ENCODE measurements at places on chromosomes 7 and 10.

GRCh38 chr10:62093863-62094291 lies 174.8 kb downstream of the RTKN2 start:
- DNase-seq = no peak

GRCh38 chr7:33101906-33102305 lies 7.3 kb downstream of the RP9 start:
- DNase-seq = no peak

- no peak for DNase-seq
Measured at GRCh38 chr7:53306846-53307245, 271.4 kb downstream of the POM121L12 start.

DNA sequence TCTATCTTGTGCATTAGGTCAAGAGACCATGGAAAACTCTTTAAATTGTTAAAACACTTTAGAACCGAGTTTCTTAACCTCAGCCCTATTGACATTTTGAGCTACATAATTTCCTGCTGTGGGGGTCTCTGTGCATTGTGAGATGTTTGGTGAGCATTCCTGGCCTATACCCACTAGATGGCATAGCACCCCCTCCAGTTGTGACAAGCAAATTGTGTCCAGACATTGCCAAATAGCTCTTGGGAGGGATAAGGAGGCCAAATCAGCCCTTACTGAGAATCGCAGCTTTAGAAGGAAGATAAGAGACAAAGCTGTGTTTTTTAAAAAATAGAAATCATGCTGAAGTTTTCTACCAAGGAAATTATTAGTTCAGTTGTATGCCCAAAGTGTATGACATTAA lies 1158.5 kb upstream of the C7orf33 start:
- DNase-seq = no peak

- DNase-seq = no peak
Measured at GRCh38 chr7:113912876-113913275, 5.9 kb downstream of the PPP1R3A start.

GRCh38 chr10:17673471-17674061 lies 29.6 kb downstream of the STAM start:
- no peak for DNase-seq

DNA sequence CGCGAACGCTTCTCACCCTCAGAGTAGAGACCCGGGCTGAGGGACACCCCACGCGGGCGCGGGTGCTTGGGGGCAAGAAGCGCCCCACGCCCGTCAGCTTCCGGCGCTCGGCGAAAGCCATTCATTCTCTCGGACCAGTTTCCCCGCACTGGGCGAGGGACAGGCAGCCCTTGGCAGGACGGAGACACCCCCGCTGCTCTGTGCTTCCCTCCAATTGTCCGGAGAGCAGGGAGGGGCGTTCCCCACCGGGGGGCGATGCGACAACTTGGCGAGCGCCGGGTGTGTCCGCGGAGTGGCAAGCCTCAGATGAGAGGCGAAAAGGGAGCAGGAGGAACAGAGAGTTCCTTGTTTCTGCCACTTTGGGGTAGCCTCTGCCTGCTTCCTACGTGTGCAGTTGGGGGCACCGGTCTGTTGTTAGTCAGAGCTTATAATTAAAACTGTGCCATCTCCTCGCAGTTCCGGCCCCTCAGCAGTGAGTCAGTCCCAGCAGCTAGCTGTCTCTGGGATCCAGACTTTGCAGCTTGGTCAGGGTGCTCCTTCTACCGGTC lies 1.7 kb downstream of the GPR158 start:
- no peak for DNase-seq

DNA sequence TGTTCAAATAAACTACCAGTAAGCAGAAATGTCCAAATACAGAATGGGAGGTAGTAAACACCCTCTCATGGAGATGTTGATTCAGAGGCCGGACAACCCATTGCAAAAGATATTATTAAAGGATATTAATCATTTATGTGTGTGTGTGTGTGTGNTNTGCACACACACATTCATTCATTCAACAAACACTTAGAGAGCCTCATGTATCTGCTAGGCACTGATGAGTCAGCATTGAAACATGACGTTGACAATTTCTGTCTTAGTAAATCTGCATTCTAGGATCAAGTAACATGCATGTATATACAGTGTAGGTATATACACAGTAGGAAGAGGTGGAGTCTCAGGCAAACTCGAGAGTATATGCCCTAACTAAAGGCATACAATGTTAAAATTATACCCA lies 187.0 kb downstream of the ZNF365 start:
- no peak for DNase-seq

DNA sequence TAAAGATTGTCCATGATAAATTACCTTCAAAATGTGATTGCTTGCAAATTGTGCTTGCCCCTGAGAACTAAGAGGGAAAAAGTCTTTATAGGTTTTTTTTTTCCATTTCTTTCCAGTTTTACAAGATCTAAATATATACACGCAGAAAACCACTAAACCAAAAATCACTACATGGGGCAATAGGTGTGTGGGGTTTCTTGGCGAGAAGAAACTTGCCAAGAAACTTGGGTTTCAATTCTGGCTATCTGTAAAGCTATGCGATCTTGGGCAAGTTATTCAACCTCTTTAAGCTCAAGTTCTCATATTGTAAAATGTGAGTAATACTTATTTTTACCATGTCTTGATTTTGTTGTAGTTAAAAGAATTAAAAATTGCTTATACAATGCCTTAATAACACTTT lies 17.0 kb downstream of the CUBN start:
- DNase-seq = no peak

GRCh38 chr7:17532861-17533404 lies 234.5 kb downstream of the AHR start:
- DNase-seq = no peak

- no peak for DNase-seq
Measured at GRCh38 chr10:71835671-71836595, 15.1 kb downstream of the PSAP start.

GRCh38 chr10:87860156-87860795 lies 3.1 kb downstream of the KLLN start:
- DNase-seq = peak; percentile 5

GRCh38 chr10:5600908-5601307 lies 65.5 kb downstream of the ASB13 start:
- no peak for DNase-seq

DNA sequence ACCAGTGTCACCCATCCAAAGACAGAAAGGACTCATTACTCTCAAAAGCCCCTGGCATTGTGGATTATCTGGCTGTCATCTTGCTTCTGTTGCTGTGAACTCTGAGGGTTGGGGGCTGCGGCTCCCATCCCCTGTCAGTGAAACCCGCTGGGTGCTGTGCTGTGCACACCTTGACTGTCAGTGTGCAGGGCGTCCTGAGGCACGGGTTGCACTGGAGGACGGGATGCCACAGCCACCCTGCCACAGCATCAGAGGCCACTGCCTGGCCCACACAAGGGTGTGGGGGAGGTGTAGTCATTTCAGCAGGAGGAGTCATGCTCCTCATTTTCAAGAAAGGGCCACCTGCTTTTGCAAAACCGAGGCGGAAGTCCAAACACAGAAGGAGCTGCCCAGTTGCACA lies 245.8 kb downstream of the GLRX3 start:
- DNase-seq = no peak

DNA sequence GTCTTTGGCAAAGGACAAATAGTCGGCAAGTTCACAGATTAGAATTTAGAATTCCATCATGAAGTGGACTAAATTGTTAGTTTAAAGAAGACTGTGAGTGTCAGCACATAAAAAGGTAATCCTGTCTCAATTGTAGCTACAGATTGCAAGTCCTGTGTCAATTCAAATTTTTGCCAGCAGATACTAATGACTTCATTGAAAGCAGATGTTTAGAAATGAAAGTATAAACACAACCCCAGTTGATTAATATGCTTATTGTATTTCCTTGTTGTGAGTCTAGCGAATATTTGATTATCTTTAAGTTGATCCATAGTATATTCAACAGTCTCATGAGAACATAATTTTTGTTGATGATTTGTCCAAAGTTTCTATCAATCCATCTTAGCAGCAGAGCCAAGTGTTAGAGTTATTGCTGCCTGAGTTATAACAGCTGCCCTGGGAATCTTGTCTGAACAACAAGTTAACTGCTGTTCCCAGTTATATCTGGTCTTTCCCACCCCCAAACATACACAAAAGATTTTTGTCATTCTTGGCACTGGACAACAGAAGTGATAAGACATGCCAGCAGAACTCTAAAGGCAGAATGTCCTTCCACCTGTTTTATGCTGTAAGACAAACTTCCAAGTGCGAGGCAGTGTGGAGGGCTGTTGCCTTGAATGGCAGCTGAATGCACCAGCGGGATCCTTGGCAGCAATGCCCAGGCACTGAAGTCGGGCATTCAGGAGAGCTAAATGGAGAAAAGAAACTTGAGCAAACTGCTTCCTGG lies 21.3 kb upstream of the HERPUD2 start:
- no peak for DNase-seq

DNA sequence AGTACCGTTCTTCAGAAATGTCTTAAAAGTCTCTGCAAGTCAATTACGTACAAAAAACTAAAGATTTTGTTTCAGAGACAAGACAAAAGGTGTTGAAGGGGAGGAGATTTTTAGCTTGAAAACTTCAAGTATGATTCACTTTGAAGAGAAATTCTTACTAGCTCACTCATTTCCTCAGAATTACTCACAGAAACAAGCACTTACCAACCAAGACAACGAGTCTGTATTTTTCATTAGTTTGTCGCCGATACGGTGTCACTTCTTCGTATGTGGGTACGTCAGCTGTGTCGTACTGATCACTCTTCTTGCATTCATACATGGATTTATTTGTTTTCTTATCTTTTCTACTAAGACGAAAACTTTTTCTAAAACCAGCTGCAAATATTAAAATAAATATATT lies 90.6 kb upstream of the ODAD2 start:
- no peak for DNase-seq

GRCh38 chr7:108345710-108346336 lies 110.4 kb downstream of the NRCAM start:
- DNase-seq = no peak

- DNase-seq = no peak
Measured at GRCh38 chr7:73638911-73639310, 14.6 kb upstream of the MLXIPL start.

- DNase-seq = no peak
Measured at GRCh38 chr7:91784469-91784868, 96.0 kb downstream of the MTERF1 start.

DNA sequence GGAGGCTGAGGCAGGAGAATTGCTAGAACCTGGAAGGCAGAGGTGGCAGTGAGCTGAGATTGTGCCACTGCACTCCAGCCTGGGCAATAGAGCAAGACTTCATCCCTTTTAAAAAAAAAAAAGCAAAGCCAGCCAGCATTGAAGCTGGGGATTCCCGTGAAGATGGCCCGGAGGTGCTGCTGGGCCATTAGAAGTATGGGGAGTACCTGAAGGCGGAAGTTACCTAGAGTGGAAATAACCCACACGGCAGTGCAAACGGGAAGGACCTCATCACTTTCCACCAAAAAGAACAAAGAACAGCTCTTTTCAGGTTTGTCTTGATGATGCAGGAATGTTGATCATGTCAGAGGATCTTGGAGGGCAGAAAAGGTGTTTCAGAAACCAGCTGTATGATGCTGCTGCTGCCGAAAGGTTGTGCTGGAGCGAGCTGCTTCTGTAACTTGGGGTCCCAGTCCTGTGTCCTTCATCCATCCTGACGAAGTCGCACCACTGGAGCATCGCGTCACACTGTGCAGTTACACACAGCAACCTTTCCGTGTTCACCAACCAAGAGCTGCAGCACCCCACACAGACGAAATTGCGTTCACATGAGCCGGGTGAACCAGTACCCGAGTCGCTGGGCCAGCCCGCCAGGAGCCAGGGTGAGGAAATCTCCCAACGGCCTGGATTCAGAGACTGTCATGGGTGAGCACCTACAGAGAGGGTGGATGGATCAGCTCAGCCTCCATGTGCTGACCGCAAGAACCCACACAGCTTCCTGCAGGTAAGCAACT lies 8.2 kb downstream of the ZFAND2A start:
- DNase-seq = no peak

DNA sequence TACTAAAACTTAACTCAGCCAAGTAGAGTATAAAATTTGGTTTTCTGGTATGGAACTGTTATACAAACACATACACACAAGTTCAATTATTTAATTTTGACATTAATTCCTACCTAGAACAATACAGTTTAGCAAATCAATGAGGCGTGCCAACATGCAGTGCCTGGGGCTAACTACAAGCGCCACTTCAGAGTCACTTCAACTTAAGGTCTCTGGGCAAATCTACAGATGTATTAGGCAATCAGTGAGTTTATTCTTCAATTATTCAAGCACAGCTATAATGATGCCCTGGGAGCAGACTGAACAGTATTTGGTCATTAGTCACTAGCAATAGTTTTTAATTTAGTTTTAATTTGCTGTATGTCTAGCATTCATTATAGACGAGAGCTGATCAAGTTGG lies 51.6 kb downstream of the HIBADH start:
- DNase-seq = no peak

GRCh38 chr7:20598459-20599309 lies 16.8 kb upstream of the ABCB5 start:
- no peak for DNase-seq

DNA sequence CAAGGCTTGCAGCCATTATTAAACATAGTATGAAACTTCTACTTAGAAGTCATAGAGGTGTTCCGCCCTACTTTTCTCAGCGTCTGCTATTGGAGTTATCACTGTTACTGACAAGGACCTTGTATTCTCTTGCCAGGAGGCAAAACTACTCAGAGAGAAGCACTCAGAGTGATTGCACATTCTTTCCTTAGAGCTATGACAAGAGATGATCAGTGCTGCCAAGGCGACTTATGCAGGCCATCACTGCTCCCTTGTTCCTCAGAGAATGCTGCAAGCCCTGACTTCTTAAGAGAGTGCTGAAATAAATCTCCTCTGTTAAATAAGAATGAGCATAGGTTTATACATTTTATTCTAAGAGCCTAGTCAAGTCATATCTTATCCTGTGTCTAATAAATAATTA lies 534.6 kb upstream of the PHF14 start:
- no peak for DNase-seq

GRCh38 chr10:11901036-11901301 lies 77.8 kb downstream of the PROSER2 start:
- no peak for DNase-seq

DNA sequence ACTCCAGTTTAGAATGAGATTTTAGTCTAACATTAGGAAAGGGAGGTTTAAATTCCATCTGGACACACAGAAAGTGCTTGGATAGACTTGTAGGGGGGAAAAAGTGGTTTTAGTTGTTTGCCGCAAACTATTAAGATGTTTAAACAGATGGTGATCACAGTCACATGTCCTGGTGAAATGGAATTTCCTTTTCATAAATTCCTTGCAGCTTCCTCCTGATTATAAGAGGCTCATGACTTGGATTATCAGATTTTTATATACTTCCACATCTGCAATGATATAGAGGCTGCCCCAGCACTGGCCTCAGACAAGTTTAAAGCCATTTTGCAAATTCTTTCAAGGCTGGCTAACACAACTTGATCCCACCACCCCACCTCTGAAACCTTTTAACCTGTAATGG lies 106.4 kb upstream of the ARMC3 start:
- no peak for DNase-seq

Measured in activated T-helper 1 cell treated with Interleukin-2 at 50 U/mL for 16 hours (primary cell).